ENCODE measurements at places on chromosomes 4 and X.

- no peak for DNase-seq
These were observed 198.3 kb upstream of the GYPA start for GRCh38 chr4:144338834-144339233.

DNA sequence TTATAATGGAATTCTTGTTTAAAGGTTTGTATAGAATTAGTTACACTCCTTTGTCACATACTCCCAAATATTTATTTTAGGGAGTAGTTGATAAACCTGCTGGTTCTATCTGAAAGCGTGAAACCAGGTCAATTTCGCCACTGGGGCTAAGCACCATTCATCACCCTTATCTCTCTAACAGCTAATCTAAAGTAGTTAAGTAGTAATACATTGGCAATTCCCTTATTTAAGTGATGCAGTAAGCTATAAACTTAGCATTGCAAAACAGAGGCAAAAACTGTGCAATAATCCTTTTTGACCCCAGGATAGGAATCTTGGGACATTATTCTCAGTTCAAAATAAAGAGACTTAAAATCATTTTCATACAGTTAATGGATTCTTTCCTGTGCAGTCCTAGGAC, 33.7 kb upstream of the PTPN13 start:
- DNase-seq, result no peak

- DNase-seq, result no peak
These were observed 138.9 kb downstream of the SOWAHB start for GRCh38 chr4:76758996-76759395.

- no peak for DNase-seq
These were observed 85.6 kb downstream of the SLIT2 start for GRCh38 chr4:20337261-20337664.

GRCh38 chr4:153523941-153524386, 57.8 kb downstream of the TMEM131L start:
- no peak for DNase-seq

GRCh38 chr4:8171984-8172924, 13.6 kb upstream of the ABLIM2 start:
- no peak for DNase-seq

DNA sequence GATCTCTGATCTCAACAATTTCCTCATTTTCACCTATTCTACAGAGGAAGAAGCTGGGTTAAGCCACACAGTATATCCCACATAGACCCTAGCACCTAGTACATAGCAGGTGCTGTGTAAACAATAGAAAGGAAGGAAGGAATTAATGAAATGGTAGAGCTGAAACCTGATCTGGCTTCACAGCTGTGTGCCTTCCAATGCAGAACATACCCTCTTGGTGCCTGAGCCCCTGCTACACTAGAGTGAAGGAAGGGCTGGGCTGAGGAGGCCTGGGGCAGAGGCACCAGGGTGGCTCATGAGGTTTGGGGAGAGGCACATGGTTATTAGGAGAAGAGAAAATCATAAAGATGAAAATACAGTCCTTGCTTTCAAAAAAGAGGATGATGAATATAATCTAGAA, 21.3 kb downstream of the LRRC66 start:
- no peak for DNase-seq

GRCh38 chrX:148947399-148947975, 447.1 kb downstream of the AFF2 start:
- DNase-seq, result no peak

DNA sequence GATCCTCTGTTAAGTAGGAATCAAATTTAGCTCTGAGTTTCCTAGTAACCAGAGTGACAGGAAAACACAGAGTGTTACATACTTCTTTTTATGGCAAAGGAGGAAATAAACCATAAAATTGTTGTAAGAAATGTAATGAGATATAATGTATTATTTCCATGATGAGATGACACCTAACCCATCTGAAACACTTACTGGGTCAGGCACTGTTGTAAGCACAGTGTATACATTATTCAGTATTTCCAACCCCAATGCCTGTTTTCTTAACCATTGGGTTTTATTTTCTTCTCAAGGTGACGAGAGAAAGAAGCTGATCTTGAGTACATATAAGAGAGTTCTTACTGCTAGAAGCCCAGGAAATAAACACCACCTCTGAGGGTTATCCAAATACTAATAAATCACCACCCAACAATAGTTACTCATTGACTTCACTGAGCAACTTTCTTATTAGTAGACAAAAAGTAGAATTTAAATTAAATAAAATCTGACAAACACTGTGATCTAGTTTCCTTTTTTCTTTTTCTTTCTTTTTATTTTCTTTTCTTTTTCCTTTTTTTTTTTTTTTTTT, 4.2 kb upstream of the ENAM start:
- DNase-seq, result no peak

DNA sequence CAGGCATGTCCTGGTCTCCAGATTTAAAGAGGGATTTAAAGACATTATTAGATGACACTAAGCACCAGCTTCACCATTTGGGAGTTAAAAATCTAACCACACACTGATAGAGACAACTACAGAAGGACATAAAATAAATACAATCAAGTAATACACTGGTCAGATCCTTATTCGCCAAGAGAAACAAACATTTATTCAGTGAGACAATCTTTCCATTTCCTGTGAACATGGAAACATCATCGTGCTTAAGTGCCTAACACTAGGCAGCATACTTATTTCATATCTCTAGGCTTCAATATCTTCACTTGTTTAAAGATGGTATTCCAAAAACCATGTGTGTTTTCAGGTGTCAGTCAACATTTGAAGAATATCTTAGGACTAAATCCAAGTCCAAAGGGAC, 103.6 kb downstream of the AREG start:
- DNase-seq, result no peak

DNA sequence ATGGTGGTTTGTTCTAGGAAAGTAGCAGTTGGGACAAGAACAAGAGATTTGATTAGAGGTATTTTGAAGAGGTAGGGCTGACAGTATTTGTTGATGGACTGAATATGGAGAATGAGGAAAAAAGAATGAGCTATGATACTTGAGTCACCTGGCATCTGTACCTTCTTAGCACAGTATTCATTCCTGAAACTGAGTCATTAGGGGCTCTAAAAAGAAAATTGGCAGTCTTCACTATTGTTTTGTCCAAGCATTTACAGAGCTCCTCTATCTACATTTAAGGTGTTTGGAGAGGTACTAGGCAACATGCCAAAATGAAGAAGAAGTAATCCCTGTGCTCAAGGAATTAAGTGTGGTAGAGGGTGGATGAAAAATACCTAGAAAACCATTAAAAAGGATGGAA, 165.8 kb downstream of the SHROOM4 start:
- no peak for DNase-seq

DNA sequence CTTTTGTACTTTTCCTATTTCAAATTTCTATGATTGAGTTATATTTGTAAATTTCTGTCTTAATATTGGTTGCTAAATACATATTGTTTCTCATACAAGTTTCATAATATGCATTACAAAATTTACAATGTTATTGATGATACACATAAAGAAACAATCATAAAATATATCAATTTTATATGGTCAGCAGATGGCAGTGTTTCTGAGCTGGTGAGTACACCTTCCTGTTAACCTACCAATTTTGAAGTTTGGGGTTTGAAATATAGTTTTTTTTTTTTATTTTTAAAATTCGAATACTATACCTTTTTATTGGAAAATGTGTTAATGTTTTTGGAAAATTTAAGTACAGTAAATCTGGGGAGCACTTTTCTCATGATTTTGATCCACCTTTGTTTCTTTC, 1953.1 kb upstream of the ADGRL3 start:
- DNase-seq, result no peak

DNA sequence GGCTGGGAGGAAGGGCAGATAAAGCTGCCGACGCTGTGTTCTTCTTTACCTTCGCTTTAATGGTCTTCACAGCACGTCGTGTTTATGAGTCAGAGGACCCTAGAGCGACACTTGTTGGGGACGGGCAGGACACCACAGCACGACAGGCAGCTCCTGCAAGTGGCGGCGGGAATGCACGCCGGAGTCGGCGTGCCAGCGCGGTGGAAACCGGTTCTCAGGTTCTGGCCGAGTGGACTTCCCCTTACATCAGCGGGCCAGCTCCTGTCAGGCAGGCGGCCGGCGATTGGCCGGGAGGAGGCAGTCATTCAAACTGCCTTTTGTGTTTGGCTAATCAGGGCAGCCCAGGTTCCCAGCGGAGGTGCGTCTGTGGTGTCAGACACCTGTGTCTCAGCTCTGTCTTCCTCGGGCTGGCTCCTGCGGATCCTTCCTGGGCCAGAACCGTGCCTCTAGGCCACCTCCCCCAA, 150.9 kb downstream of the SHROOM3 start:
- peak; percentile 41 for DNase-seq

- no peak for DNase-seq
These were observed 280.4 kb downstream of the CFAP47 start for GRCh38 chrX:36199928-36200327.

GRCh38 chr4:55993994-55994663, 45.4 kb downstream of the CEP135 start:
- no peak for DNase-seq

GRCh38 chr4:110626532-110627153, 3.8 kb upstream of the PITX2 start:
- no peak for DNase-seq

DNA sequence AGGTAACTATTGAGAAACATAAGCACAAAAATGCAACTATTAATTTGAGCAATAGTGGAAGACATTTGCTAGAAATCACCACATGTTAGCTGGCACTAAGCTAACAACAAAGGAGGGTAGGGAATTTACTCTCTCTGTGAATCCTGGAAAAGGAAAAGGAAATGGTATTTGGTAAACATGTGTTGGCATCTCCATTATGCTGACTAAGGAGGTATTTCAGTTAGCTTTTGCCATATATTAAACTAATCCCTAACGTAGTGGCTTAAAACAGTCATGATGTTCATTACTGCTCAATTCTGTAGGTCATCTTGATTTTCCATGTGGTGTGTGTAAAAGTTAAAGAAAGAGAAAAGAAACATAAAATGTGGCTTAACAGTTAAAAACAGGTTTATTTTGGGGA, 1686.5 kb upstream of the PCDH7 start:
- no peak for DNase-seq

- DNase-seq, result peak; percentile 59
These were observed 729 bp upstream of the IRF2 start for GRCh38 chr4:184475096-184475461.

DNA sequence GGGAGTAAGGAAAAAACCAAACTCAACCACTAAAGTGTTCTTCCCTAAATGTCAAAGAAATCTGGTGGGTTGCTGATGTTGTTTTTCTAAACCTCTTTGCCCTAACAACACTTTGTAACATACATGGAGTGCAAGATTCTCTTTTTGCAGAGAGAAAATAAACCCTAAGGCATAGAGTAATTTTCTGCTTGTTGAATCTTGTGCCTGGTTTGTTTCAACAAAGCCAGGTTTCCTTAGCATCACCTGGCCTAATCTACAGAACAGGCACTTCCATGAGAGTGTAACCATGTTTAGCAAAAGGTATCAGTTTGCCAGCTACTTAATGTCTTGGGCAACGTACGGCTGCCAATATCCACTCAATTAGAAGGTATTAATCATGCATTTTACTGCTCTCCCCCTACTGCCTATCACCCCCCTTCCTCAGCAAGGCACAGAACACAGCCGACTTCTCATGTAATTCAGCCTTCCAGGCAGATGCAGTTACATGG, 219.2 kb downstream of the MAML3 start:
- no peak for DNase-seq

- DNase-seq, result no peak
These were observed 34.5 kb downstream of the LINC00632 start for GRCh38 chrX:140744085-140744484.

DNA sequence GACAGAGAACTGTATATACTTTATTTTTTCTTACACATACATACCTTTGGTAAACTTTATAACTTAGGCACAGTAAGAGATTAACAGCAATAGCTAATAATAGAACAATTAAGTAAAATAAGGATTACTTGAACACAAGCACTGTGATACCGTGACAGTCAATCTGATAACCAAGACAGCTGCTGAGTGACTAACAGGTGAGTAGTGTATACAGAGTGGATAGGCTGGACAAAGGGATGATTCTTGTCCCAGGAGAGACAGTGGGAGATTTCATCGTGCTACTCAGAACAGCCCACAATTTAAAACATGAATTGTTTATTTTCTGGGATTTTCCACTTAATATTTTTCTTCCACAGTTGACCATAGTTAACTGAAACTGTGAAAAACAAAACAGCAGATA, 411.8 kb downstream of the PPP1R2C start:
- DNase-seq, result no peak

DNA sequence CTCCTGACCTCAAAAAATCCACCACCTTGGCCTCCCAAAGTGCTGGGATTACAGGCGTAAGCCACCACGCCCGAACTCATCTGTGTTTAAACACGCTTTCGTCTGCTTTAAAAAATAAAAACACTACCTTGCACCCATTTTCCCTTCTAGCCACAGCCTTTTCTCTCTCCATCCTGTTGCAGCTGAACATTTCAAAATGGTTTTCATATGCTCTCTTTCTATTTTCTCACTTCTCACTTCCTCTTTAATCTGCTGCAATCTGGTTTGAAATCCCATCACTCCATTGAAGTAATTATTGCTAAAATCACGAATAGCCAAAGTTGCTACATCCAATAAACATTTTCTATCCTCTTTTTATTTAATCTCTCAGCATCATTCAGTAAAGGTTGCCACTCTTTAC, 70.0 kb downstream of the DCHS2 start:
- DNase-seq, result no peak

GRCh38 chrX:44731160-44731559, 112.7 kb upstream of the DUSP21 start:
- DNase-seq, result no peak

DNA sequence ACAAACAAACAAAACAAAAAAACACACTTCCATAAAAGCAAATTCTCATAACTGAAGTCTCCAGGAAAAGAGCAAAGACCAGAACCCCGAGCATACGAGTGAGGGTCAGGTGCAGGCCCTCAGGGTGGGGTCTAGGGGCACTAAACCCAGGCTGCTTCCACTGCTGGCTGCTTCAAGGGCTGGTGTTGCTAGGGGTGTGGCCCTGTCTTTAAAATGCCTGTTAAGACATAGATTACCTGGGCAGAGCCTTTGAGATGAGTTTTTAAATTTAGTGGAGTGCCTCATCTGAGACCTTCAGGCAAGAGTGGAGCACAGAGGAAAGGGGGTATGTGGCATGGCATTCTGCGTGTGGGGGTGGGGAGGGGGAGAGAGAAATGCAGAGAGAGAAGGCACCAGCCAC, 87.0 kb downstream of the FHDC1 start:
- DNase-seq, result no peak

DNA sequence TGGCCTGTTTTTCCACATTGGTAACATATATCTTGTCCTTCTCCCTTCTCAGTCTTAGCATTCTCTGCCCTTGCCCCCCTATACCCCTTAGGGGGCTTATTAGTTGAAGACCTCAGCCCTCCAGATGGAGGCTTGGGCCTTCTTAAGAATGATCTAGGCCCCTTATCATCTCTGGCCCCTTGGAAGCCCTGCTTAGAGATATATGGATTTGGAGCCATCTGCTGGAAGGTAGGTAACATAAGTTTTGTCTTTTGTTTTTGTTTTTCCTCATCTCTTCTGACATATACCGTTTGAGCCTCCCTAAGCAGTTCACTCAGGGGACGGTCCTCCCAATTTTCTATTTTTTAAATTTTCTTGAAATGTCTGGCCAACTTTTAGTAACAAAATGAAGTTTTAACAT, 48.3 kb upstream of the NAP1L2 start:
- DNase-seq, result no peak

GRCh38 chr4:140935254-140935653, 179.1 kb upstream of the TBC1D9 start:
- DNase-seq, result no peak

- no peak for DNase-seq
These were observed 187.4 kb downstream of the DHX15 start for GRCh38 chr4:24396988-24397387.
